Iris pigment epithelial cell (primary cell): ENCODE measurements at places on chromosomes 16 and 17.

DNA sequence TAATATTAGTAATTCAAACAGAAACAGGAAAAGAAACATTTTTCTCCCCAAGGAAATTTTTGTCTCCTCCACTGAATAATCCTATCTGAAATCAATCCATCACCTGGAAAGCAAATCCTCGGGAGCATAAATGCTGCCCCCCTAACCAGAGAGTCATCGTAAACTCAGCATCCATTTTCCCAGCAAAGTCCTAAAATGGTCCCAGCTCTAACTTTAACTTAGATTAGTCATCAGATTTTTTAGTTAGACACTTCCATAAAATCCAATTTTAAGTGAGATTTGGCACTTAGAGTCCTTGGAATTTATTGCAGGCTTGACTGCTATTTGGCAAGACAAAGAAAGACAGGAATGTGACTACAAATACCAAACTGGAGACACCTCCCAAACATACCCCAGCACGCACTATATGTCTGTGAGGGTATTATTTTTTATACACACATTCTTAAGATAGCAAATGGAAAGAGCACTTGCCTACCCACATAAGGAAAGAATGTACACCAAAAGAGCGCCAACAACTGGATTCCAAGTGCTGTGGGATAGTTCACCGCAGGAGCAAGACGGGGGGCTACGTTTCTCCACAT, 15.4 kb downstream of the SCO1 start:
- peak; percentile 35 for DNase-seq

GRCh38 chr16:5502467-5502869, 404.9 kb upstream of the EEF2KMT start:
- DNase-seq: no peak

- no peak for DNase-seq
Measured at GRCh38 chr17:8921147-8921546, 44.4 kb downstream of the PIK3R5 start.

- peak; percentile 83 for DNase-seq
Measured at GRCh38 chr16:1378804-1379303, 27.1 kb downstream of the GNPTG start.

GRCh38 chr16:11557801-11558200, 28.9 kb downstream of the LITAF start:
- DNase-seq: no peak

DNA sequence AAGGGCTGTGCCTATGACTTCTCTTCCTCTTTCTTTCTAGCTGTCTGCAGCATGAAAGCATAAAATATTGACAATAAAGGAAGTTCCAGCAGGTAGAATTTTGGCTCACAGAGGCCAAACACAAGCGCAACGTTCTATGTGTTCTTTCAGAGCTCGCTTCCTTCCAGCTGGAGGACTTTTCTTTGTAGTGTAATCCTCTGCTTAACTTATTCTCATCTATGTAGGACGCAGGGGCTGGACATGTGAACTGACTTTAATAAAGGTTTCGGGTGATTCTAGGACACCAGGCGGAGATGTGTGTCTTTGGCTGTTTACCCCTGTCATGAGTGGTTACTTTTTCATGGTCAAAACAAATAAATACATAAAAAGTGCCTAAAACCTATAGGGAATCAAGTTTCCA, 191.5 kb upstream of the MAF start:
- DNase-seq: no peak

DNA sequence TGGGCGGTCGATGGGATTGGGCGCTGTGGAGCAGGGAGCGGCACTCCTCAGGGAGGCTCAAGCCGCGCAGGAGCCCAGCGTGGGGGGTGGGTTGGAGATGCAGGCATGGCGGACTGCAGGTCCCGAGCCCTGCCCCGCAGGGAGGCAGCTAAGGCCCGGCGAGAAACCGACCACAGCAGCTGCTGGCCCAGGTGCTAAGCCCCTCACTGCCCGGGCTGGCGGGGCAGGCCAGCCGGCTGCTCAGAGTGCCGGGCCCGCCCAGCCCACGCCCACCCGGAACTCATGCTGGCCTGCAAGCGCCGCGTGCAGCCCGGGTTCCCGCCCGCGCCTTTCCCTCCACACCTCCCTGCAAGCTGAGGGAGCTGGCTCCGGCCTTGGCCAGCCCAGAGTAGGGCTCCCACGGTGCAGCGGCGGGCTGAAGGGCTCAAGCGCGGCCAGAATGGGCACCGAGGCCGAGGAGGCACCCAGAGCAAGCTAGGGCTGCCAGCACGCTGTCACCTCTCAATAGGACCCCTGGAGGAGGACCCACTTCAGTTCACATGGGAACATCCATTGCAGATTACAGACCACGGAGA, 20.5 kb upstream of the METTL16 start:
- DNase-seq: no peak

- no peak for DNase-seq
Measured at GRCh38 chr17:10628756-10629155, 28.4 kb downstream of the MYH3 start.

GRCh38 chr16:24075931-24076716, 180.0 kb upstream of the CACNG3 start:
- no peak for DNase-seq

DNA sequence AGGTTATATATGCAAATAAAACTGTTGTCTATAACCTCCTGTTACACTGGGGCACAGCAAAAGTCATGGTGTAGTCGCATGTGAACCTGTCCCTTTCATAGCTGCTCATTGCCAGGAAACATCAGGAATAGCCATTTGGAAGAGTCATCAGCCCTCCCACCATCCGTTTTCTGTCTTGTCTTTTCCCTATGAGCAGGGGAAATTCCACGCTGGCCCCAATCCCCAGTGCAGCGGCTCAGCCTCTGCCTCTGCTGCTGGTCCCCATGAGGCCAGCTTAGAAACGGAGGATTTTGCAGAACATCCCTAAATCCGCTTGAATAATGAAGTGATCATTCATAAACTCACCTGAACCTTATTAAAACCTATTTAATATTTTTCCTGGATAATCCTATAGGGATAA, 10.5 kb downstream of the MAPT start:
- no peak for DNase-seq

DNA sequence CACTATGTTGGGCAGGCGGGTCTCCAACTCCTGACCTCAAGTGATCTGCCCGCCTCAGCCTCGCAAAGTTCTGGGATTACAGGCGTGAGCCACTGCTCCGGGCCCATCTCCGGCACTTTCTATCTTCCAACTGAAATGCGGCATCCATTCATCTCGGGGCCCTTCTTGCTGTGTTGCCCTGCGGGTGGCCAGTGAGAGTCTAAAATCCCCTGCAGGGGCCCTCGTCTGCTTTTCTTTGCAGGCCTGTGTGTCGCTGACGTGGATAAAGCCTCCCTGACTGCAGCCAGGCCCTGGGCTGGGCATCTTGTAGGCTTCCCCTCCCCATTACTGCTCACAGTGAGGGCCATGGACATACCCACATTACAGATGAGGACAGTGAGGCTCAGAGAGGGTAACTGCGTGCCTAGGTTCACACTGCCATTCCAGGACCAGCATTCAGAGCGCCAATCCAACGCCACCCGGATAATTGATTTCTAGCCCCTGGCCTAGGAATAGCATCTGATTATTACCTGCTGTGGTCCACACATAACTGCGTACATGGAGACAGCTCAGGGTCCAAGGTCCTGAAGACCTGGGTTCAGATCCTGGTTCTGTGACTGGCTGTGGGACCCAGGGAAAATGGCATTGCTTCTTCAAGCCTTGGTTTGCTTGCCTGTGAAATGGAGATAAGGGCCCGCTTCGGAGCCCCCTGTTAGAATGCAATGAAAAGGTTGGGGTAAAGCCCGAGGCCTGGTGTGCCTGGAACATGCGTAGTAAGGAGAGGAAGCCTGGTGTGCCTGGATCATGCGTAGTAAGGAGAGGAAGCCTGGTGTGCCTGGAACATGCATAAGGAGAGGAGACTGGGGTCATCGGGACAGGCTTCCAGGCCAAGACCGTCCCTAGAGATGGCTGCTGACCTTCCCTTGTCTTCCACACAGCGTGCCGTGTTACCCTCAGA, 25.0 kb downstream of the CRISPLD2 start:
- no peak for DNase-seq

GRCh38 chr17:78272181-78272913, 40.9 kb downstream of the TMEM235 start:
- DNase-seq: peak; percentile 88

GRCh38 chr17:51298508-51299371, 38.4 kb downstream of the UTP18 start:
- peak; percentile 61 for DNase-seq

- peak; percentile 51 for DNase-seq
Measured at GRCh38 chr16:58615280-58615679, 14.3 kb downstream of the CNOT1 start.

- no peak for DNase-seq
Measured at GRCh38 chr16:66936462-66936861, 1.1 kb downstream of the CES2 start.

DNA sequence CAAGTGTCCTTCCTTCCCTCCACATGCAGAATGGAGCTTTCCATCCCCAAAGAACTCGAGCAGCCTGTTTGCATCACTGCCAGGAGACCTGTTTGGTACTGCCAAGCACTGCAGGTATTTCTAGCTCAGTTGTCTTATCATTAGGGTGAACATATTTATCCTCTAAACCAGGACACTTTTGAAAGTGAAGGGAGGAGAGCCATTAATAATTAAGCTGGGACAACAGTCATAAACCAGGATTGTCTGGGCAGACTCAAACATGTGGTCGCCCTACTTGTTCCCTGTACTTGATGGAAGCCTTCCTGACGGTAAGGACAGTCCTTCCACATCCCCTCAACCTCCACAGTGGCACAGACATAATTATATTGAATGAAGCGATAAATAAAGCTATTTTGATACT, 67.4 kb downstream of the PRKCA start:
- no peak for DNase-seq
